ENCODE measurements at places on chromosomes 11 and 22.

DNA sequence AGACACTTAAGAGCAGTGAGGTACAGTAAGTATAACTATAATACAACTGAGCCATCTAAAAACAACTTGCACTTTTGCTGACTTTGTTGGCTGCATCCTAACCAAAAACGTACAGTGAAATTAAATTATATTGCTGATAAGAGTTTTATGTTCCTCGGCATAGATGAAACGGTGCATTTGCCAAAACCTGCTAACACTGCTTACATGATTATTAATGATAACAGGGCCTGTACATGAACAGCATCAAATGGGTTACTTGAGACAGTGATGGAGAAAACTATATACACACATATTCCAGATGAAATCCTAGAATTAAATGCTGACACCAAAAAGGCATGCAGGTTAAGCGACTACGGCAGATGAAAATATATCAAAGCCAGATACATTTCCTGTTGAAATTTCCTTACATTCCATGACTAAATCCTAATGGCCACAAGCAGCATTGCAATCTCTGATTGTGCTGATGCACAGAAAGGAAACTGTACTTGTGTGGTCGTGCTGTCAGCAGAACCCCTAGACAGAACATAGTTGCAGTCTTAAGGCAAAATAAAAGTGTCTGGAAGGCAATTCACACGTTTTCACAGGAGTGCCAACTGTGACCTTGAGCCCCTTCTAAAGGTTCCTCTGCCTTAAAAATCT, 143.9 kb downstream of the CADM1 start:
- no peak for DNase-seq

GRCh38 chr11:110958216-110958615, 246.0 kb upstream of the ARHGAP20 start:
- no peak for DNase-seq

DNA sequence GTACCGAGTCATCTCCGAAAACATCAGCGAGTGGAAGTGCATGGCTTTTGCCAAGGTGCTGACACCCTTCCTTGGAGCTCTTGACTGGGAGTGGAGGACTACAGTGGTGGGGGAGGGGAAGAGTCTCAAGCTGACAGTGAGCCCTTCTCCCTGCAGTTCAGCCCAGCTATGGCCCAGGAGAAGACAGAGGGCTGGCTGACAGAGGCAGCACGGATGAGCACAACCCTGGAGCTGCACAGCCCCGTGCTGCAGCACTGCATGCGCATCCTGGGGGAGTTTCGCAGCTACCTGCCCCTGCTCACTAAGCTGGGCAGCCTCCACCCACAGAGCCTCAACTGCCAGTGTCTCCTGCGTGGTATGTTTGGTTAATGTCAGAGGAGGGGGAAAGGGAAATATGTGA, 41.4 kb downstream of the DNHD1 start:
- DNase-seq, result no peak

- no peak for DNase-seq
These were observed 6.2 kb downstream of the PDGFB start for GRCh38 chr22:39238561-39238960.

GRCh38 chr11:33320016-33320813, 63.0 kb downstream of the HIPK3 start:
- no peak for DNase-seq

All from stimulated activated CD8-positive, alpha-beta memory T cell treated with anti-CD3 and anti-CD28 coated beads, Interleukin-7, amount 100 ng/mL, for 1 hour (primary cell).